ENCODE measurements at places on chromosomes 1 and 21.

GRCh38 chr1:19436716-19437476 lies 48.4 kb downstream of the CAPZB start:
- no peak for DNase-seq

DNA sequence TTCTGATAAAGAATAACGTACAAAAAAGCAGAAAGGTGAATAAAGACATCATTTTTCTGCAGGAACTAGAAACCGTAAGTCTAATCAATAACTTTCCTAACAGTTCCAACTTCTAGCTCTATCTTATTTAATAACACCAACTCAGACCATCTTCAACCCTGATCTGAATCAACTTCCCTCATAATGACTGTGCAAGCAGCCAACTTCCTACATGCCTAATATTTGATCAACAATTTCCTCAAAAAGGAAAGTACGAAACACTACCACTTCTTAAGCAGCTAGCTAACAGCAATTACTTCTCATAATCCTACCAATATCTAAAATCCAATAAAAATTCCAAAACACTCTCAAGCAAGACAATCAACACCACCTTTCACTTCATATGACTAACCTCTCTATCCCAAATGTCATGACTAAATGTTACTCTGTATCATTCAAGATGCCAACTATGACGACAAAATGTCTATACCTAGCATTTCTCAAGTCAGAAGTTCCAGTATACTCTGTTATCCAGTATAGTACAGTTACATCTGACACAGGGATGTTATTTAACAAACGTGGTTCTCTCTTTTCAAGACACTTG lies 1.7 kb downstream of the COP1 start:
- DNase-seq = no peak

- DNase-seq = no peak
Measured at GRCh38 chr1:232617237-232617636, 12.7 kb downstream of the SIPA1L2 start.

DNA sequence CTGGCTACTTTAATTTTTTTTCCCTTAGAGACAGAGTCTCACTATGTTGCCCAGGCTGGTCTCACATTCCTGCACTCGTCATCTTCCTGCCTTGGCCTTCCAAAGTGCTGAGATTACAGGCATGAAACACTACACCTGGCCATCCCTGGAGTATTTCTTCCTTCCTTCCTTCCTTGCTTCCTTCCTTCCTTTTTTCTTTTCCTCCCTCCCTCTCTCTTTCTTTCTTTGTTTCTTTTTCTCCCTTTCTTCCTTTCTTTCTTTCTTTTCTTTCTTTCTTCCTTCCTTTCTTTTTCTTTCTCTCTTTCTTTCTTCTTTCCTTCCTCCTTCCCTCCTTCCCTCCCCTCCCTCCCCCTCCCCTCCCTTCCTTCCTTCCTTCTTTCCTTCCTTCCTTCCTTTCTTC lies 46.4 kb upstream of the PM20D1 start:
- DNase-seq = no peak

DNA sequence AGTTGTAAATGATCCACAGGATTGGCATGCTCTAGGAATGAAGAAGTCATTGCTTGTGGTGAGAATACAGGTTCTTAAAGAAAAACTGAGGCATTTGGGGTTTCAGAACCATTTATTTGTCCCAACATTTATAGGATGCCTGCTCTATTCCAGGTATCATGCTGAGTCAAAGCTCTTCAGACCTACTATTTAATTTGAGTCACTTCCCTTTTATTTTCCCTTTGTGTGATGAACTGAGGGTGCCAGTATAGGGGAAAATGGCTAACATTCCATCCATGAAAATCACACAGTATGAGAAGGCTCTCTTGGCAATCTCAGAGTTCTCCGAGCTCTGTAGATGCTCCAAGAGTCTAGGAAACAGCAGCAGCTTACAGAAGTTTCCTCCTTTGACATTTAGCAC lies 110.4 kb downstream of the RNF220 start:
- no peak for DNase-seq
